Right ventricle myocardium superior (tissue), 1 donor: ENCODE measurements at places on chromosomes 16 and 17. TPM values are rescaled to one million over a fixed set of nuclear protein-coding genes. Genes with fewer than 3 reads are reported as not detected.

Gene RTN4RL1
- total RNA-seq: 3.4 TPM

Gene CTRB2
- total RNA-seq: not detected

Gene UTS2R
- 0.81 TPM for total RNA-seq

Gene OR1F1
- not detected for total RNA-seq

Gene SNX20
- 0.62 TPM for total RNA-seq

DNA sequence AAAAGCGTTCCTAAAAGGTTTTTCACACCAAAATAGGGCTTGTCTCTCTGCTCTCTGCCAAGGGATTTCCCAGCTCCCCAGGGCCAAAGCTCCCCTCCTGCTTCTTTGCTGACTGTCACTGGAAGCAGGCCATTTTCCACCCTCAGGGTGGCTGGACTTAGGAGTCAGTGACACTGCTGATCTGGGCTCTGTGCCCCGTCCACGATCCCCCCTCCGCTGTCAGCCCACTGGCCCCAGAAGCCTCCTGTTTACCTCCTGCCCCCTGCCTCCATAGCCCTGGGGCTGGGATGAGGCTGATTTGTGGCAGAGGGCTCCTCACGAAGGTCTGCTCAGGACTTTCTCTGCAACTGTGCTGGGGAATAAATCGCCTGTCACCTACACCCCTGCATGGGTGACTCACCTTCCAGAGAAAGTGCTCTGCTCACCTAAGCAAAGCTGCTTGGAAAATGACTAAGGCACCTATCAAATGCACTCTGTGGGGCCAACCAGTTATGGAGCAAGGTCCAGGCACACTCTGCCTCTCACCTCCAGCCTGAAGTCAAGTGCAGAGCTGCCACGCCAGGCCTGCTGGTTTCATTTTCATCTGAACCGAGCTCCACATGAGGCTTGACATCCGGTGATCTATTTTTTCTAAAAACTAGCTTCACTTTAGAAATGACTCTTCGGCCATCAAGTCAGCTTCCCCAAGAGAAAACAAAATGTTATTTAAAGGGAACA lies 4.9 kb downstream of the MAP3K14 start:
- DNase-seq: peak; percentile 77

DNA sequence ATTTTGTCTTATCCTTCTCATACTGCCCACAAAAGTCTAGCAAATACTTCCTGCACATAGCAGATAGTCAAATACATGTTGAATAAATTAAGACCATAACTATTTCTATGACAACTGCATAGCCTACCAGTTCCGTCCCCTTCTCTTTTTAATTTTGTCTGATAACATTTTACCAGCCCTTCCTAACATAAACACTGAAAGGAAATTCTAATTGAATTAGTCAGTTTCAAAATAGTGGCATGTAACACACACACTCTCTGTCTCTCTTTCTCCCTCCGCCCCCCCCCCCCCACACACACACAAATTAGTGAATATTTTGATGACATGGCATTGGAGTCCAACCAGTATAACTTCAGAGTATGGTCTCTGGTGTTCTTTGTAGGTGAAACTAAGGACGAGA lies 41.8 kb downstream of the TNRC6C start:
- DNase-seq: no peak

GRCh38 chr17:17495536-17496188 lies 533 bp downstream of the RASD1 start:
- peak; percentile 61 for DNase-seq

DNA sequence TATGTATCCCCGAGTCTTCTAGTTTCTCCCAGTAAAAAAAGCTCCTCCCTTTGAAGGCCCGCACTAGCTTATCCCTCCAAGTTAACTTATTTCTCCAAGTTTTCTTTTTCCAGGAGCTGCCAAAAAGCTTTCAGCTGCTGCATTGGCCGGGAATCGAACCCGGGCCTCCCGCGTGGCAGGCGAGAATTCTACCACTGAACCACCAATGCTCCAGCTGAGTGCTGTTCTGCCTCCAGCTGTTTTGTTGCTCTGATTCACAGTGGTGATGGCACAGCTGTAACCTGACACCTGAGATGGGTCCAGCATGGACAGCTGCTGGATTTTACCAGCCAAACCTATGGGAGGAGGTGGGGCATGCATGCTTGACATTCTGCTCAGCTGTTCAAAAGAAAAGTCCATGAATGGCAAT lies 22.1 kb downstream of the VAC14 start:
- DNase-seq: peak; percentile 65

DNA sequence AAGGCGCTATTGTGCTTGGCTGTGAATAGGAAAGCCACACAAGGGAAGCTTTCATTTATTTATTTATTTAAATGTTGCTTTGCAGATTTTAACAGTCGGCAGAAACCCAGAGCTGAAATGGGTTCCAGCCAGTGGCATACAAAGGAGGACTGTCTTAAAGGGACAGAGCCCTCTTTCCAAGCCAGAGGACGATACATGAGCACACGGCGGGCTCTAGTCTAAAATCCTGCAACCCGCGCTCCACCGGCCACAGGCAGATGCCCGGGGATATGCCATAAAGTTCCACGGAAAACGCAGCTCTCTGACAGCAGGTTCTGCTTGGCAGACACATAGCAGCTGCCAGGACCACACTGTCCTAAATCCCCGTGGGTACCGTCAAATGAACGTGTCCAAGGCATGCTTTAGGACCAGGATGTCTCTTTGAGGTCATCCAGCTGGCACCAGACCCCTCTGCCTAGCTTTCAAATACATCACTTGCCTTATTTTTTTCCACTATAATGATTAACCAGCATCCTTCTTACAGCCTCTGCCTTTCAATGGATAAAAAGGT lies 64.6 kb downstream of the CYTH1 start:
- DNase-seq: no peak

DNA sequence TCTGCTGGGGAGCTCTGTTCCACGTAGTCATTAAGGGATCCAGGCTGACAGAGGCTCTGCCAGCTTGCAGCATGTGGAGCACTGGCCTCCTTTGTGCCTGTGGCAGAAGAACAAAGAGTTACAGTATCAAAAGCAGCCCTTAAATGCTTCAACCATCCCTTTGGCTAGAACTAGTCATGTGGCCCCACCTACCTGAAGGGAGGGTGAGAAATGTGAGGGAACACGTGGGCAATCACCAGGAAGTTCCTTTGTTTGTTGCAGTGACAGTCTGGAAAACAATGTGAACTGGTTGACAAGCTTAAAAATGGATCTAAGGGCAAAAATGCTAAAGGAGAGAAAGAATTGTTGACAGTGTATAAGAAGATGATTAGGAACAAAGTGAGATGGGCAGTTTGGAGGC lies 290.4 kb upstream of the HSBP1 start:
- no peak for DNase-seq

GRCh38 chr17:52024300-52024870 lies 134.1 kb downstream of the CA10 start:
- no peak for DNase-seq

GRCh38 chr17:78787444-78787843 lies 5.4 kb upstream of the CYTH1 start:
- DNase-seq: no peak

- no peak for DNase-seq
These were observed 396.5 kb upstream of the SOX9 start for GRCh38 chr17:71724339-71724738.

DNA sequence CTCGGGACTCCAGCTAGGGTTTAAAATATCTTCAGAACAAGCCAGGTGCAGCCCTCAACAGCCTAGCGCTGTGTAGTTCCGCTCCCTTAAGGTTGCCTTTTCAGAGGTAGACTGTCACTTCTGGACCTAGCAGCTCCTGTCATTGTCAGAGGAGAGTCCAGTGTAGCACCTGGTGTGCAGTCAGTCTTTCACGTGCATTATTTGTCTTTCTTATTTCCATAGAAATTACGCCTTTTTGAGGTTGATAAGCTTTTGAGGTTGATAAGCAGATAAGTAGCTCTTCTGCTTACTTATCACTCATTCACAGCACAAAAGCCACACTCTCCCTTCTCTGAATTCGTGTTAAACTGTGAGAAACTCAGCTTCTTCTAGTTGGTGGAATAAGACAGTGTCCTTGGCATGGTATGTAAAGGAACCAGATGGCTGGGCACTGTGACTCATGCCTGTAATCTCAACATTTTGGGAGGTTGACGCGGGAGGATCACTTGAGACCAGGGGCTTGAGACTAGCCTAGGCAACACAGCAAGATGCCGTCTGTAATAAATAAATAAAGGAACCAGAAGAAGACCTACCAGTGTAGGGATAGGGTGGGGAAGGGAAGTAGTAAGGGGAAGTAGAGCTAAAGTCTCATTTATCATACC lies 10.2 kb downstream of the EEF2K start:
- DNase-seq: no peak

- no peak for DNase-seq
These were observed 4.0 kb downstream of the MAP2K6 start for GRCh38 chr17:69418535-69418934.

DNA sequence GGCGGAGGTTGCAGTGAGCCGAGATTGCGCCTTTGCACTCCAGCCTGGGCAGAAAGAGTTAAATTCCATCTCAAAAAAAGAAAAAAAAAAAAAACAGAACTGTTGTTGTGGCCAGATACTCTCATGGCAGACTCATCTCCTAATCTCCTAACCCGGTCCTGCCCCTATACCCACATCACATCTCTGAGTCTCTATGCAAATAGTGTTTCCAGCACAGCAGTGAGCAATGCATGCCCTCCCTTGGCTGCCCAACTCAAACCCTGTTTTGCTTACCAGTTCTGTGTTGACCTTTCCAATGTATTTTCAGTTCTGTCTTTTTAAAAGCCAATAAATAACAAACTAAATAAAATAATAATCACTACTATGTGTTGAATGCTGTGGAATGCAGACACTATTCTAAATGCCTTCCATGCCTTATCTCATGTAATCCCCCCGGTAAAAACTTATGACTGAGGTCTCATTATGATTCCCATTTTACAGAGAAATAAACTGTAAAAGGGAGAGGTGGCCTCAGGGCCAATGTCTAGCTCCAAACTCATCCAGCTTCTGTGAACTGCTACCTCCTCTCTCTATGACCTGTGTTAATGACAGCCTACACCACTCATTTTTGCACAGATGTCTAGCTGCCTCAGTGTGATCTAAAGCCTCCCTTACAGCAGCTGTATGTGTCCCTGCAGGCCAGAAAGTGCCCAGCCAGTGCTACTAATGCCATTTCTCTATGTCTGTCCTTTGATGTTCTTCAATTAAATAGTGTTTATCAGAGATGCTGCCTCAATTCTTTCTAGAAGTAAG lies 289.8 kb downstream of the HS3ST3B1 start:
- DNase-seq: no peak

DNA sequence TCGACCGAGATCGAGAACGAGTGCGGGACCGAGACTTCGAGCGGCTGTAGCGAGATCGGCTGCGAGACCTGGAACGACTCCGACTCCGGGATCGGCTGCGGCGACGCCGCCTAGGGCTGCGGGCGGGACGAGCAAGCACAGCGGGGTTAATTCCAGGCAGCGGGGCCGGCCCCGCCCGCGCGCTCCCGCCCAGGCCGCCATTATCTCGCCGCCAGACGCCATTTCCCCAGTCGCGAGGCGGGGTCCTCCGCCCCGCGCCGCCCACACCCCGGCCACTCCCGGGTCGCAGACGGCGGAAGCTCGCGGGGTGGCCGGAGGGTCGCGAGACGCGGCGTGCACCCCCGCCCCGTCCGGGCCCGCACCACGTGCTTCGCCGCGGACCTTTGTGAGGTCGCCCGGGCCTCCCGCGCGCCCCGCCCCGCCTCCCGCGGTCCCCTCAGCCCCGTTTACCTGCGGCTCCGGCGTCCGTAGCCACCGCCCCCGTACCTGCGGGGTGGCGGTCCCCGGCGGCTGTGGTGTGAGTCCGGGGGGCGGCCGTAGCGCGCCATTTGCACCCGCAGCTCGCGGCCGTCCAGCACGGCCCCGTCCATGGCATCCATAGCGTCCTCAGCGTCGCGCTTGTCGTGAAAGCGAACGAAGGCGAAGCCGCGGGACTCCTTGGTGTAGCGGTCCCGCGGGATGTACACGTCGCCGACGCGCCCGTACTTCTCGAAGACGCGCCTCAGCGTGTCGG lies 616 bp downstream of the SRSF2 start:
- DNase-seq: peak; percentile 86

GRCh38 chr16:85017151-85017550 lies 5.8 kb upstream of the ZDHHC7 start:
- no peak for DNase-seq

DNA sequence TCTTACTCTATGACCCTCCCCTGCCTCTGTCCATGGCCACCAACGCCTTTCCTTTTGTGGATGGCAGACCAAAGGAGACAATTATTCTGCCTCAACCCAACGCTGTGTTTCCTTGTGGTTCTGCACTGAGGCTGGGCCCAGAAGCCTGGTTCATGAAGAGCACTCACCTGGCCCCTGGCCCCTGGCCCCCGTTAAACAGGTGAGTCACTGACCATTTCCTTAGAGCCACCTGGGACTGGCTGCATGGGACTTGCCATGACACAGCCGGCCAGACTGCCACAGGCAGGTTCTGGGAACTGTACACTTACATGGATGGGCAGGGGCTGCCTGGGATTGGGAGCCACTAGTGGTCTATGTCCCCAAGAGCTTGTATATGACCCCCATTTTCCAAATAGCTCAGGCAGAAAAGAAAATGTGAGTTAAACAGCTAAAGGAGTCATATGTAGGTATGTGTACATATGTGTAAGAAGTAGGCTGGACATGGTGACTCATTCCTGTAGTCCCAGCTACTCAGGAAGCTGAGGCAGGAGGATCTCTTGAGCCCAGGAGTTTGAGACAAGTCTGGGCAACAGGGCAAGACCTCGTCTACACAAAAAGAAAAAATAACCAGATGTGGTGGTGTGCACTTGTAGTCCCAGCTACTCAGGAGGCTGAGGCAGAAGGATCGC lies 181.9 kb upstream of the CACNG5 start:
- no peak for DNase-seq

DNA sequence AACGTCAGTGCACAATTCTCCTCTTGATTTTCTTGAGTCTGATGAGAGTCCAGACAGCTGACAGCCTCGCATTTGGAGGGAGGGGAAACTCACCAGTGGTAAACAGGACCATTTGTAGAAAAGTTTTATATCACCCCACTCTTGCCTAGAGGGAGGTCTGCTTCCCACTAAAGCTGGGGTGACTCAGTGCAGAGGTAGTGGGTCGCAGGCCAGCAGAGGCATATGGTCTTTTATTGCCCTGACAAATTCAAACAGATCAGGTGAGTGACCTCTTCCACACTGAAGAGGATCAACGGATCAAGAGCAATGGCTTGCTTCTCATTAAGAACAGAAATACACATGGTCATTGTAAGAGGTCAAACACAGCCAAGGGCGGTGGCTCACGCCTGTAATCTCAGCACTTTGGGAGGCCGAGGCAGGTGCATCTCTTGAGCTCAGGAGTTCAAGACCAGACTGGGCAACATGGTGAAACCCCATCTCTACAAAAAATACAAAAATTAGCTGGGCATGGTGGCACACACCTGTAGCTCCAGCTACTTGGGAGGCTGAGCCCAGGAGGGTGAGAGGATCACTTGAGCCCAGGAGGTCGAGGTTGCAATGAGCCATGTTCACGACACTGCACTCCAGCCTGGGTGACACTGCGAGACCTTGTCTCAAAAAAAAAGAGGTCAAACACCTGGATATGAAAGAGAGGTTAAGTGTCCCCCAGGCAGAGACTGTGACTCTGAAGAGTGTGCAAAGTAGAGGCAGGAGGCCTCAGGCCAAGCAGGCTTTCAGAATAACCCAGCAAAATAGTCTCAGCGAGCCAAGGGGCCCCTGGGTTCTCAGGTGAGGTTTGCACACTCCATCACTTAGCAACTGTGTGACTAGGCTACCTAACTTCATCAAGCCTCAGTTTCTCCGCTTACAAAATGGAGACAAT lies 56.5 kb upstream of the ERN1 start:
- no peak for DNase-seq

GRCh38 chr17:74417178-74418045 lies 14.5 kb upstream of the GPRC5C start:
- peak; percentile 25 for DNase-seq
